Naive thymus-derived CD4-positive, alpha-beta T cell (primary cell): ENCODE measurements at places on chromosomes 3 and 15. TPM values are rescaled to one million over a fixed set of nuclear protein-coding genes. Genes with fewer than 3 reads are reported as not detected.

DNA sequence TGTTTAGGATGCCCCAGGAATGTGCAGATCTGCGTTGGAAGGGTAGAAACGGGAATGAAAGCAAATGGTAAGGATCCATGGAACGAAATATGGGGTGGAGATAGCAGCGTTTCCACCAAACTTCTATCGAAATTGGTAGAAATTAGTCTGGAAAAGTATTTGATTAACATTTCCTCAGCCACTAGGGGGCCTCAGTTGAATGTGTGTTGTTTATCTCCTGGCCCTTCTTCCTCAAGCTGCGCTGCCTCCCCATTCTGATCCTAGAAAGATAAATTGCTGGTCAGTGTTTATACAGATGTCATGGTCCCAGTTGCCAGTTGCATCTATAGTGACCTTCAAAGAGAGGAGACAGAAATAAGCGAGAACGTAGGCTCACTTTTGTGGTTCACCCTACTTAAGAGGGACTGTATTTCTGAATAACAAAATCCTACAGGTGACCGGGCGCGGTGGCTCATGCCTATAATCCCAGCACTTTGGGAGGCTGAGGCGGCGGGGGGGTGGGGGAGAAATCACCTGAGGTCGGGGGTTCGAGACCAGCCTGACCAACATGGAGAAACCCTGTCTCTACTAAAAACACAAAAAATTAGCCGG lies 457.1 kb downstream of the SQOR start:
- DNase-seq, result no peak
- no peaks in the 10 kb centered on the region for H3K4me1 ChIP-seq
- H3K4me3 ChIP-seq, result no peak overlapping the region
- no peak overlapping the region for H3K27ac ChIP-seq
- H3K36me3 ChIP-seq, result no peaks in the 10 kb centered on the region
- no peaks in the 10 kb centered on the region for H3K27me3 ChIP-seq

- no peak overlapping the region for H3K4me3 ChIP-seq
- no peak for DNase-seq
- no peaks in the 10 kb centered on the region for H3K4me1 ChIP-seq
These were observed 169.7 kb upstream of the BFSP2 start for GRCh38 chr3:133230195-133230594.

GRCh38 chr3:48851407-48851806 lies 3.7 kb upstream of the PRKAR2A start:
- no peaks in the 10 kb centered on the region for H3K27me3 ChIP-seq
- no peak overlapping the region for H3K27ac ChIP-seq
- H3K36me3 ChIP-seq, result no peaks in the 10 kb centered on the region
- no peak for DNase-seq

DNA sequence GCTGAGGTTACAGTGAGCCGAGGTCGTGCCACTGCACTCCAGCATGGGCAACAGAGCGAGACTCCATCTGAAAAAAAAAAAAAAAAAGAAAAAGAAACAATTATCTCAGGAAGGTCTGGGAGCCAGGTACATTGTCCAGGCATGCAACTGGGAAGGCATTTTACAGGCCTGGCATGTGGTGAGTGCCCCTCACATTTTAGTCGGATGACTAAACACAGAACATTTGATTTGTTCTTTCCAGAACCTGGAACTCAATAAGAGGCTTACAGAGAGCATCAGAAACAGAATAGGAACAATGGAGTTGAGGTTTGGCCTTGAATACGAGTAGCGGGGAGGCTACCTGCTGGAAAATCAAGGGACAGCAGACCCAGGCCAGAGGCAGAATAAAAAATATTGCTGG lies 33.7 kb upstream of the IGF1R start:
- no peaks in the 10 kb centered on the region for H3K4me1 ChIP-seq
- no peaks in the 10 kb centered on the region for H3K36me3 ChIP-seq
- no peak overlapping the region for H3K27ac ChIP-seq
- H3K4me3 ChIP-seq, result no peak overlapping the region
- no peaks in the 10 kb centered on the region for H3K27me3 ChIP-seq

DNA sequence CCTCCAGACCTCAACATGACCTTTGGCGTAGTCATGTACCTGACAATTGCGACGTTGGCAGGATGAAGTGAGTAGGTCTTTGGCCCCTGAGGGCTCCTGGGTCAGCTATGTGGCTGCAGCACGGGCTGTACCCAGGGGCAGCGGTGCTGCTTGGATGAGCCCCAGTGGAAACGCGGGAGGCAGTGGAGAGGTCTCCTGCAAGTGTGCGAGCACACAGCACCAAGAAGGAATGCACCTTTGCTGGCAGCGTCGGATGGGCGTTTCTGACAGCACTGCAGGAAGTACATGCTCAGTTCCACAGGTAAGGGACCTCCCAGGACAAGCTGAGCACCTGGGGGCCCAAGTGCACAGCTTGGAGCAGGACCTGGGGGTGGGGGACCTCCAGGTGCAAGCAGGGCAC lies 67.4 kb upstream of the UNC13C start:
- no peak overlapping the region for H3K4me3 ChIP-seq
- no peak for DNase-seq
- H3K27ac ChIP-seq, result no peak overlapping the region
- H3K36me3 ChIP-seq, result no peaks in the 10 kb centered on the region
- no peaks in the 10 kb centered on the region for H3K4me1 ChIP-seq

- H3K4me1 ChIP-seq, result no peaks in the 10 kb centered on the region
- H3K27ac ChIP-seq, result no peak overlapping the region
- H3K4me3 ChIP-seq, result no peak overlapping the region
- DNase-seq, result no peak
These were observed 124.9 kb downstream of the FBN1 start for GRCh38 chr15:48520376-48521155.

GRCh38 chr3:46934498-46935167 lies 41.9 kb downstream of the CCDC12 start:
- peaks cover 26% of the 10 kb centered on the region for H3K4me1 ChIP-seq
- H3K27me3 ChIP-seq, result no peaks in the 10 kb centered on the region
- H3K27ac ChIP-seq, result no peak overlapping the region

- no peaks in the 10 kb centered on the region for H3K27me3 ChIP-seq
- H3K36me3 ChIP-seq, result no peaks in the 10 kb centered on the region
- DNase-seq, result no peak
- no peak overlapping the region for H3K4me3 ChIP-seq
These were observed 201.1 kb downstream of the ADAMTS17 start for GRCh38 chr15:100140527-100141308.

TF gene
- 0.35 TPM for total RNA-seq

GOLGA8J gene
- total RNA-seq, result not detected

RASL12 gene
- total RNA-seq, result not detected in 2 replicates

ALDH1L1 gene
- not detected for total RNA-seq
